ENCODE measurements at places on chromosomes 3 and 15.

DNA sequence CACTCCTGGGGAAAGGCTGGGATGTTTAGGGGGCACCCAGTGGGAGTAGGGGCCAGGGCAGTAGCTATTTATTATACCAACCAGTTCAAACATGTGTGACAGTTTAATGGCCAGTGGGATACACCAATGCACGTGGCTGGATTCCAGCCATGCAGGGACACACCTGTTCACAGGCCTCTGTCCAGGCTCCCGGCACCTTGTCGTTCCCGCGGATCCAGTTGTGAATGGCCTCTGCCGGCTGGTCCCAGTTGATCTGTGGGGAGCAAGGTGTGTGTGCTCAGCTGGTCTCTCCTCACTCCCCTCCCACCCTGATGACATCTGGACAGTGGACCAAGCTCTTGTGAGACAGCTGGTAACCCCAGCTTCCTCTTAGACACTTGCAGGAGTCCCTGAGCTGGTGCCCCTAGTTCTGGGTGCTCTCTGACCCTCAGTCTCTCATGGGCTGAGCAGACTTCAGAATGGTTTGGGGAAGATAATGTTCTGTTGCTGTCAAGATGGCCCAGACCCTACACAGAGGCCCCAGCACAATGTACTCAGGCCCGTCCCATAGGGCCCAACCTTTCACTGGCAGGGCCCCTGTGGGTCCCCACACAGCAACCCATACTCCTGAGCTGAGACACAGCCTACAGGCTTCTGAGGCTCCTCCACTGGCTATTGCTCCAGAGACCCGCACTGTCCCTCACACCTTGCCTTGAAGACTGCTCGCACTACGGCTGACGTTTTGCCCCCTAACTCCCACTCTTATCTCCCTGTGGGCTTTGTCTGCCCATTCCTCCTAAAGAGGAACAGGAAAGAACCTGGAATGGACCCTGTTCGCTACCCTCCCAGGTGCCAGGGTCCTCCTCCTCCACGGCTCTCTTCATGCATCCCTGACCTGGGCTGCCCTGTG is 25.8 kb downstream of the ALDH1L1 start:
- no peak for DNase-seq

GRCh38 chr3:126450219-126450618 is 25.5 kb downstream of the ZXDC start:
- no peak for DNase-seq

- no peak for DNase-seq
Measured at GRCh38 chr15:70976851-70977250, 84.2 kb downstream of the LRRC49 start.

- no peak for DNase-seq
Measured at GRCh38 chr3:108891833-108892232, 61.8 kb downstream of the GUCA1C start.

DNA sequence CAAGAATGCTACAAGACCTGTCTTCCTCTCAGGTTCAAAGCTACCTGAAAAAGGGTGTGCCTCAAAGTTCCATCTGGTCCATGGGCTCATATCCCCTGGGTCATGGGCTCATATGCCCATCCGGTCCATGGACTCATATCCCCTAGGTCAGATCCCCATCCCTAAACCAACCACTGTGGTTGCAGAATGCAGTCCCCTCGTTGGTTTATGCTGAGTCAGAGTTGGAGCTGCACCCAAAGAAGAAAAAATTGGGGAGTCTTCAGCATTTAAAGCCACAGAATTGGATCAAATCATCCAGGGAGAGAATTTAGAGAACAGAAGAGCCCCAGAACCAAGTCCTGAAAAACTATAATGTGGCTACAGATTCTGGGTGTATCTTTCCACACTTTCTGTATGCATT is 71.5 kb upstream of the IL12A start:
- no peak for DNase-seq

DNA sequence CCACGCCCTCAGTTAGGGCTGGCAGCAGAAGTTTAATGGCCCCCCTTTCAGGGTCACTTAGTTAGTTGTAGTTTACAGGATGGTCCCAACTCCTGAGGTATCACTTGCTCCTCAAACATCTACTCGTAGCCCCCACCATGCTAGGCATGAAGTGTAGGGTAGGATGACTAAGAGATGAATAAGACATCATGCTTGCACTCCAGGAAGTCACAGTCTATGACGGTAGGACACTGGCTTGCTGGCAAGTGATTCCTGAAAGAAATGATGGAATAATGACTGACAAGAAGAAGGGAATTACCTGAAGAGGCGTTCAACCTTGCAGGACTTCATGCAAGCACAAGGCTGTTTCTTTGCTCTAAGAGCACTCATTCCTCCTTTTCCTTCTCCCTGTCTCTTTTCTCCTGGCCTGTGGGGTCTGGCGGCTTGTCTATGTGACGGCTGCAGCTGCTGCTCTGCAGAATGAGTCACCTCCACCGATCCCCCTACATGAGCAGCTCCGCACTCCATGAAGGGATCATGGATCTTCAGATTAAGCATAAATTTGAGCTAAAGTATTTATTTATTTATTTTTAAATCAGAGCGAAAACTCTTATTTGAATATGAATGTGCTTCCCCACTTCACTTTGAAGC is 82.9 kb upstream of the BOC start:
- no peak for DNase-seq

GRCh38 chr3:153615863-153616262 is 453.8 kb downstream of the RAP2B start:
- DNase-seq: no peak

- no peak for DNase-seq
Measured at GRCh38 chr15:101006931-101007691, 88.0 kb downstream of the LRRK1 start.

GRCh38 chr3:16174976-16175901 is 759 bp downstream of the GALNT15 start:
- DNase-seq: no peak

GRCh38 chr3:25557694-25558093 is 107.0 kb downstream of the TOP2B start:
- DNase-seq: no peak

- DNase-seq: no peak
Measured at GRCh38 chr3:56135941-56136340, 332.3 kb downstream of the ERC2 start.

- no peak for DNase-seq
Measured at GRCh38 chr3:1207904-1208303, 115.1 kb downstream of the CNTN6 start.

DNA sequence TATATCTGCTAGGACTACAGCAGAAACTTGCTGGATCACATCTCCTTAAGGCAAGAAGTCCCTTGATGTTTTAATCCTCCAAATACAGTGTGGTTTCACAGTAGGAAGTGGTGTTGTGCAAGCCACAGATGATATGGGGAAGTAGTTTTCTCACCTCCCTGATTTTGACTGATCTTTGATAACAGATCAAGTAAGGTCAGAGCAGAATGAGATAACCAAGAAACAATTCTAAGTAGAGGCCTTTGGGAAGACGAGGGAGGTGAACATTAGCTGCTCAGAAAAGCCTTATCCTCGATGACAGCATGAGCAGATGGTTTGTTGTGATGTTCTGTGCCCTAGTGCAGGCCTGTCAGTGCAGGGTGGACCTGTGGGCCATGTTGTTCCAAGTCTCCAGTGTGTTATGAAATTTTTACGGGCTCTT is 61.3 kb downstream of the RIOX2 start:
- DNase-seq: no peak

DNA sequence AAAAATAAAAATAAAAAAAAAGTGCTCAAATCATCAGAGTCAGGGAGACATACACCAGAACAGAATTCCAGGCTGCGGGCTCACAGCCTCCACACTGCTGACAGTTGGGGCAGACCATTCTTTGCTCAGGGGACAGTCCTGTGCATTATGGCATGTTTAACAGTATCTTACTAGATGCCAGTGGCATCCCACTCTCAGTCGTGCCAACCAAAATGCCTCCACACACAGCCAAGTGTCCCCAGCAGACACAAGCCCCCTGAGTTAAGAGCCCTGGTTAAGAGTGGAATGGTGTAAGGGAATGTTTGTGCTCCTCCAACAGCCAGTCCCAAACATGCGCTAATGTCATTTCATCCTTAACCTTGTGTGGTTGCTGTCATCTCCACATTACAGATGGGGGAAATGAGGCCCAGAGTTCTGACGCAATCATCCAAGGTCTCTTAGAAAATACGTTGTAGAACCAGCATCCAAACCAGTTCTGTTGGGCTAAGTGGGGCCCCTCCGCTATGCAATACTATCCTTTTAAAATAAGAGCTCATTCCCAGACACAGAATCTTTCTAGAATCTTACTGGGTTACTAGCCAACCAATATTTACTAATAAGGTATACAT is 26.0 kb downstream of the CFAP92 start:
- DNase-seq: no peak

GRCh38 chr15:29345549-29346525 is 76.2 kb upstream of the NSMCE3 start:
- no peak for DNase-seq

DNA sequence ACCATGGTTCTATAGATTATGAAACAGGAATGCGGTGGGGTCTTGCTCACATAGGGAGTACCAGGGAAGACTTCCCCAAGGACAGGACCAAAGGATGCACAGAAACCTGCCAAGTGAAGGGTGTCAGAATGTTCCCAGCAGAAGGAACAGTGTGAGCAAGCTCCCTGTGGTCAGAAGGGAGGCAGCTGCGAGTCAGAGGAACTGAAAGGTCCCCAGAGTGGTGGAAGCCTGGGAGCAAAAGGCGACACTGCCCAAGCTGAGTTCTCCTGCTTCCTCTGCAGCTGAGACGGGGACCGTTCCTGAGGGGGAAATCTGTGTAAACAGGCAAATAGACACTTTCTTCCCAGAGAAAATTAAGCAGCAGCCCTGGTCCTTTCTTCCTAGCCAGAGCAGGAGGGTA is 14.2 kb upstream of the SLC6A6 start:
- no peak for DNase-seq

DNA sequence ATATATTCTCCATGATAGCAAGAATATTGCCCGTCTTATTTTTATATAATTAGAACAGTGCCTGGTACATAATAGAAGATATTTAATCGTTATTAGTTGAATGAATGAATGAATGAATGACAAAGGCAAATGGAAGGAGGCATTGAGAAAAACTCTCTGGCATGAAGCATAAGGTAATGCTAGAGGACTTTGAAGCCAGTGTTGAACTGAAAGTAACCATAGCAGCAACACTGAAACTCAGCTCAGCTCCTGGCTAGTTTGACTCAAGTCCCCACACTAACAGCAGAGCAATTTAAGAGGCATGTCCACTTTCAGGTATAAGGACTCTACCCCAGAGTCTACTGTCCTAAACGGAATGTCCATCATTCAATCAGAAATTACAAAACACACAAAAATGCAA is 227.0 kb downstream of the CPNE4 start:
- no peak for DNase-seq

DNA sequence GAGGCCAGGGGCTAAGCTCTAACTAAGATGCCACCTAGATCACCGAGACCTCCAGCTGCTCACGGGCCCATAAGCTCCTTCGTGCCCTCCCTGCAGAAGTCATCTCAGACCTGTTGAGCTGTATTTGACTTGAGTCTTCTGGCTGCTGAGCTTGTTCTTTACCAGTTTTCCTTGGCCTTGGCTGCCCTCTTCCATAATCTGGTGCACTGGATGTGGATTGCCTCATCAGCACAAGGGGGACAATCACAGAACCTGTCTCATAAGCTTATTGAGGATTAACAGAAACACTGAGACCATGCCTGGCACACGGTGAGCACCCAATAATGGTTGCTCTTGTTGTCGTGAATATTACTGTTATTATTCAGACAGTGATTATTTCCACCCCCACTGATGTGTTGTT is 101.1 kb downstream of the EPHB1 start:
- no peak for DNase-seq

DNA sequence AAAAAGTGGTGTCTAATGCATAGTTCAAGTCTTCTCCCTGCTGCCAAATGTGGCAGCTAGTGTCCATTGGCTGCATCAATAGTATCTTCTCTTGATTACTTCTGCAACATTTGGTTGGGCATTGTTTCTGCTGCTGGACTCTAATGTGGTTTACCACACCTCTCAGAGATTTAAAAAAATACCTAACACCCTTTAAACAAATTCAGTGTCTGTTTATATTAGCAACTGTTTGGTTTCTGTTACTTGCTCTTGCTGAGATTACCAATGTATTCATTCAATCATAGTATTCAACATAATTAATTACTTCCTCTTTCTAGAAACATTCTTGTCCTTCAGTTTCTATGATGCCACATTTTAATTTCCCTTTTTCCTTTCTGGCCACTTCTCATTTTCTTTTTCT is 20.3 kb upstream of the NECTIN3 start:
- DNase-seq: no peak

DNA sequence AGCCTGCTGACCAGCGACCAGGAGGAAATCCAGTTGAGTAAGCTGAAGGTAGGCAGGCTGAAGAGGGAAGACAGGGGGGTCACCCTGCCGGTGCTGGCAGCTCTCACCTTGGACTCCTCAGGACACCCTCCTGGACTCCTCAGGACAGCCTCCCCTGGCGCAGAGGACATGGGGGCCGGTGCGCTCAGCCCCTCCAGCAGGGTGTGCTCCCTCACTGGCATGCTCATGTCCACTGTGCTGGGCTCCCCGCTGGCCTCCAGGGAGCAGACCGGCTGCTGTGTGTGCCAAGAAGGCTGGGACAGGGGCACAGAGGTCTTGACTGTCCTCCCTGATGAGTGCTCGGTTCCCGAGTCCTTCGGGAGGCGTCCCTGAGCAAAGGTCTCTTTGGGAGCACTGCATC is 183.6 kb downstream of the ATP10A start:
- DNase-seq: no peak

All from GM04503 (cell line).